ENCODE measurements at places on chromosomes 11 and 22.

DNA sequence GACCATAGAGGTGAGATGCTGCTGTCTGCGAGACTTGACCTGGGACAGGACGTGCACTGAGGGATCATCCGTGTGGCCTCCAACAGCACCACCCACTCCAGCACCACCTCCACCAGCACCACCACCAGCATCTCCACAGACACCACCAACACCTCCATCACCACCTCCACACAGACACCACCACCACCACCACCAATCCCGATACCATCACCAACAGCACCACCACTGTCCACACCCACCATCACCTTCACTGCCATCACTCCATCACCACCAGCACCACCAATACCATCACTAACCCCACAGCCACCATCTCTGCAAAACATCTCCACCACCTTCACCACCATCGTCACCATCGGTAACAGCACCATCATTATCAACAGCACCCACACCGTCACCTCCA is 26.6 kb upstream of the SLC22A12 start:
- no peak for DNase-seq

DNA sequence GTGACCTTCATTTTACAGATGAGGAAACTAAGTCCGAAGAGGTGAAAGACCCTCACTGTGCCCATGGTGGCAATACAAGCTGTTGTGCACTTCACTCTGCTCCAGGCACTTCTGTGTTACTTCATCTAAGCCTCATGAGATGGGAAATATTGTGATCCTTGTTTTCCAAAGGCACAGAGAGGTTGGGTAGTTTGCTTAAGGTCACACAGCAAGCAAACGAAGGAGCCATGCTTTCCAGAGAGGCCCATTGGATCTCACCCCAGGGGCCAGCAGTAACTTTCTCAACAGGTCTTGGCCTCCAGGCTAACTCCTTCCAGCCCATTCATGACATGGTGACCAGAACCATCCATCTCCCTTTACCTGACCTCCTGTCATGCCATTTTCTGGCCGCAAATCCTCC is 332.8 kb downstream of the MN1 start:
- no peak for DNase-seq

GRCh38 chr11:10426475-10426874 is 28.6 kb upstream of the AMPD3 start:
- DNase-seq: peak; percentile 44

- DNase-seq: no peak
These were observed 63.0 kb downstream of the C11orf58 start for GRCh38 chr11:16801288-16801980.

GRCh38 chr22:25896098-25896497 is 154.1 kb downstream of the MYO18B start:
- DNase-seq: no peak

DNA sequence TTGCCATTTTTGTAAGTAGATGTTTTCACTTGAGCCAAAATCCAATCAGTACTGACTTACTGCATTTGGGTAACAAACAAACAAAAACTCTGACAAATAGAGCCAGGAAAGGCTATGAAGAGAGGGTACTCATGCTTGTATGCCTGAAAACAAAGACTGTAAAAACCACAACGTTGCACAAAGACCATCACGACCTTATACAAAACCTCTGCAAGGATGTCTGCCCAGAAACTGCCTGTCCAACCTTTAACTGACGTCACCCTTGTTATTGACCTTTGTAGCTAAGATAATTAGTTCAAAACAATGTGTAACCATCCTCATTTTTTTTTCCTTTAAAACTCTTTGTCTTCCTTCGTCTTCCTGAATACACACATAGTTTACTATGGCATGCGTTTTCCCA is 804 bp upstream of the CREBZF start:
- no peak for DNase-seq

GRCh38 chr22:21958360-21959273 is 6.0 kb upstream of the PPM1F start:
- no peak for DNase-seq

- peak; percentile 18 for DNase-seq
These were observed 42.8 kb downstream of the EXT2 start for GRCh38 chr11:44138286-44138685.

GRCh38 chr22:25281675-25282345 is 62.4 kb downstream of the CRYBB2 start:
- no peak for DNase-seq

- no peak for DNase-seq
These were observed 111.9 kb downstream of the MED15 start for GRCh38 chr22:20619045-20619892.

DNA sequence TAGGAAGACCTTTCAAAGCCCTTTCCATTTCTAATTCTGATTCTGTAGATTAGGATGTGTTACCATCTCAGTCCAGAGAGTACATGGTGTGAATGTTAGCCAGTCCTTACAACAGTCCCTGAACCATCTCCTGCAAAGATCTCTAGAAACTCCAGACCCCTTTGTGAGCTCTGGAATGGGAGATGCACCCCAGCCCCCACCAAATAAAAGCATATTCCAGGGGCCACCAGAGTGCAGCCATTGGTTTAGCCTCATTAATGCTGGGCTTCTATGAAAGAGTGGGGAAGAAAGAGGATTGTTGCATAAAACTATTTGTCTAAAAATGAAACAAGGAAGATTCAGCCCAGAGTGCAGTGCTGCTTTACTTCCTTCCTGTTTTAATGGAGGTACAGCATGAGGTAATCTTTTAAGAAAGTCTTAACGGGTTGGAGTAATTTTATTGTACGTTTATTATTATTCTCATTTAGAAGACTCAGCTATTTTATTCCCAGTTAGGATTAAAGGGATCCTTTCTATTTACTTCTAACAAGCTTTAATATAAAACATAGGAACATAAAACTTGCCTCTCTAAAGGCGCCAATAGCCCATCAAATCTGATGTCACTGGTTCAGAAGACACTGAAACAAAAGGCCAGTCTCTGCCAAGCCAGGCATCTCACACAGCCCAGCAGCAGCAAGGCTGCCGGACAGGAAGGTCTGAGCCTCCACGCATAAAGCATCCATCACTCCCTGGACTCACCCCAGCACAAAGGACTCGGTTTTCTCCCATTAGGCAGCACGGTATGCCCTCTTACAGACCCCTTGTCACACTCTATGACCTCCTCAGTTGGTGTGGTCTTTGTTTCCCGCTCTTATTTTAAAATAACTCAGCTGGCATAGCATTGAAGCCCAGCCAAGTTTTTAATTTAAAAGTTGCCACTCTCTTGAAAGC is 203.9 kb upstream of the BLID start:
- no peak for DNase-seq

- no peak for DNase-seq
These were observed 98.5 kb downstream of the SPATA19 start for GRCh38 chr11:133746663-133747306.

GRCh38 chr22:45843986-45844385 is 133.0 kb downstream of the WNT7B start:
- no peak for DNase-seq

DNA sequence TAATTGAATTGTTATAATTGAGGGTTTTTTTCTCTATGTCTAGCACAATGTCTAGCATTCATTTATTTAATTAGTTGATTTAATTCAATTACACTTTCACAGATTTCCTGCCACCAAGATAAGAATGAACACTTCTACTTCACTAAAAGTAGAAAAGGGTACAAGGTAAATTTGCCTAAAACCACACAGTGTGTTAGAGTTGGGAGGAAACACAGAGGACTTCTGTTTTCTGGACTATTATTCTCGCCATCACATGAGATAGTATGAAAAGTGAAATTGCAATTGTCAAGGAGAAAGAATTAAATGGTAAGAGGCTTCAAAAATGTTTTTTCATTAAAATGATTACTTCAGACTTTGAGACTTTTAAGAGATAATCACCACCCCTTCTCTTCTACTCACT is 109.5 kb downstream of the ETS1 start:
- DNase-seq: no peak

GRCh38 chr11:119935349-119935925 is 202.5 kb downstream of the TRIM29 start:
- DNase-seq: no peak

DNA sequence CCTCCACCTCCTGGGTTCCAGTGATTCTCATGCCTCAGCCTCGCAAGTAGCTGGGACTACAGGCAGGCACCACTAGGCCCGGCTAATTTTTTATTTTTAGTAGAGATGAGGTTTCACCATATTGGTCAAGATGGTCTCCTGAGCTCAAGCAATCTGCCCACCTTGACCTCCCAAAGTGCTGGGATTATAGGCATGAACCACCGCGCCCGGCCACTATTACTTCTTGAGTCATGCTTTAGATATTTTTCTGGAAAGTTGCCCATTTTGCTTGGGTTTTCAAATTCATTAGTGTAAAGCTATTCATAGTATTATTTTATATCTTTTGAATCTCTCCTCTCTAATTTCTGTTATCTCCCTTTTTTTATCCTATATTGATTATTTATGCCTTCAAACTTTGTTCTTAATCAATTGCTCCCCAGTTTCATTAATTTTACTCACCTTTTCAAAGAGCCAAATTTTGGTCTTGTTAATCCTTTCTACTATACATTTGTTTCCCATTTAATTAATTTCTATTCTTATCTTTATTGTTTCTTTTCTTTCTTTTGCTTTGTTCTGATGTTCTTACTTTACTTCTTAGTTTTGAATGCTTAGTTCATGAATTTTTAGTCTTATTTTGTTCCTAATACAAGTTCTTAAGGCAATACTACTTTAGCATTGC is 10.3 kb upstream of the RAC2 start:
- peak; percentile 67 for DNase-seq
